ENCODE measurements at places on chromosomes 11 and 22.
A peak's percentile ranks its signal among the peaks of the same experiment; 100 is the strongest.

DNA sequence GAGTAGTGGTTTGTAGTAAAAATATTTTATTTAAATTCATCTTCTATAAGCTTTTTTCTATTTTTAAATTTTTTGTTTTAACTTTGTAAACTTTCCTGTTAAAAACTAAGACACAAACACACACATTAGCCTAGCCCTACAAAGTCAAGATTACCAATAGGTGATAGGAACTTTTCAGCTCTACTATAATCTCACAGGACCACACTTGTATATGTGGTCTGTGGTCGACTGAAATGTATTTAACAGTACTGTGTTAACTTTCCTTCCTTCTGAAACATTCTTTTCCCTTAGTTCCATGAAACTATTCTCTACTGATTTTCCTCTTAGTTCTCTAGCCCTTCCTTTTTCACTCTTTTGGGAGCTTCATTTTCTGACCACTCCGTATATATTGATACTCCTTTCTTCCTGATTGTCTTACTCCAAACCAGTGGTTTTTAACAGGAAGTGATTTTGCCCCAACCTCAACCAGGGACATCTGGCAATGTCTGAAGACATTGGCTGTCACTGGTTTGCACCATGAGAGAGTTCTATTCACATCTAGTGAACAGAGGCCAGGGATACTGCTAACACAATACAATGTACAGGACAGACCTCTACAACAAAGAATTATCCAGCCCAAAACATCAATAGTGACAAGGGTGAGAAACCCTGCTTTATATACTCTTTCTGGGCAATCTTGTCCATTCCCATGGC is 8.8 kb downstream of the ZW10 start:
- DNase-seq = no peak

GRCh38 chr11:129209891-129210830 is 18.0 kb upstream of the ARHGAP32 start:
- no peak for DNase-seq

- no peak for DNase-seq
Measured at GRCh38 chr22:29628996-29629902, 25.8 kb downstream of the NF2 start.

DNA sequence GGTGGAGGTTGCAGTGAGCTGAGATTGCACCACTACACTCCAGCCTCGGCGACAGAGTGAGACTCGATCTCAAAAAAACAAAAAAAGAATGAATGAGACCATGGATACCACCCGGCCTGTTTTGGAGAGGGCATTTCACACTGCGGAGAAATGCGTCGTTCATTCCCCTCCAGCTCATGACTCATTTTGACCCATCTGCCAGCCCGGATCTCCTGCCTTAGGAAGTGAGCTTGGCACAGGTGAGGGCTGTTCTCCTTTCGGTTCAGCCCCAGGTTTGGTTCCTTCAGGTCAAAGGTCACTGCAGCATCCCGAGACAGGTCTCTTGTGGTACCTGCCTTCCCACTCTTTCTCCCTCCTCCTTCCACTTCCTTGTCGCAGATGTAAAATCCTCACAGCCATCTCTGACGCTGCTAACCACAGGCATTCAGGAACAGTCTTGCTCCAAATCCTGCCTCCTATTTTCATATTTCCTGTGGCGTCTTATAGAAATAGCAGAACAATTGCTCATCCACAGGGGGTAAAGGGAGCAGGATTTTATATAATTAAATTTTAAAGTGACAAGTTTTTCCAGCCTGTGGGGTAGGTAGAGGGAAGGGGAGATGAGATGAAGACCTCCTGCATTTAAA is 517.9 kb downstream of the NTM start:
- DNase-seq = no peak

DNA sequence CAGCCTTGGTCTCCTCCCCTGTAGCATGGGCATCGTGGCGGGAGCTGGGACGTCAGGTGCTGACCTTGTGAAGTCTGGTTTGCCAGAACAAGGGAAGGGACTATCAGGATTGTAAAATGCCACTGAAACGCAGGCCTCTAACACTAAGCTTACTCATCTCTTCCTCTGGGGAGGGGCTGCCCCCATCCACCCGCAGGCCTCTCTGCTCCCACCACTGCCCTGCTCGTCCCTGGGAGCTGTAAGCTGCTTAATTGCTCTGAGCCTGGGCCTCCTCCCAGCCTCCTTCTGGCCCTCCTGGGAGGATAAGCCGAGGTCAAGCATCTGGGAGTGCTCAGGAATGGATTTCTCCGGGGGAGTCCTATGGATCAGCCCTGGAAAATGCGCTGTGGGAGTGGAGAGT is 8.4 kb downstream of the SHISAL1 start:
- no peak for DNase-seq

DNA sequence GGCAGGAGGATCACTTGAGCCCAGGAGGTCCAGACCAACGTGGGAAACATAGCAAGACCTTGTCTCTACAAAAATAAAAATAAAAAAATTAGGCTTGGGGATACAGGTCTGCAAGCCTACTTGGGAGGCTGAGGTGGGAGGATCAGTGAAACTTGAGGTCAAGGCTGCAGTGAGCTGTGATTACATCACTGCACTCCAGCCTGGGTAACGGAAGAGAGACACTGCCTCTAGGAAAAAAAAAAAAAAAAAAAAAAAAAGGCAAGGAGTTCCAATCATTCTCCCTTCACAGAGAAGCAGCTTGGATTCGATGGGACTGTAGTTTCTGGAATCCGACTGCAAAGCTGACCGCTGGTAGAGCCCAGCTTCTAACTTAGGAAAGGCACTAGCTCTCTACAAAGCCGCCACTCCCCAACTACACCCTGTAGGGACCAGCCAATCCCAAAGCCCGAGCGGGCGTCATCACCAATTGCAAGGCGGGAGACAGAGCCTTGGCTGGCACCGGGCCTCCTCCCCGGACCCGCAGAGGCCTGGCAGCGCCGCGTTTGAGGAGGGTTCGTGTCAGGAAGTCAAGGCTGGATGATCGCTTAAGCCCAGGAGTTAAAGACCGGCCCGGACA is 716 bp upstream of the DDB2 start:
- peak; percentile 78 for DNase-seq

- no peak for DNase-seq
Measured at GRCh38 chr11:76760236-76760635, 22.9 kb upstream of the TSKU start.

DNA sequence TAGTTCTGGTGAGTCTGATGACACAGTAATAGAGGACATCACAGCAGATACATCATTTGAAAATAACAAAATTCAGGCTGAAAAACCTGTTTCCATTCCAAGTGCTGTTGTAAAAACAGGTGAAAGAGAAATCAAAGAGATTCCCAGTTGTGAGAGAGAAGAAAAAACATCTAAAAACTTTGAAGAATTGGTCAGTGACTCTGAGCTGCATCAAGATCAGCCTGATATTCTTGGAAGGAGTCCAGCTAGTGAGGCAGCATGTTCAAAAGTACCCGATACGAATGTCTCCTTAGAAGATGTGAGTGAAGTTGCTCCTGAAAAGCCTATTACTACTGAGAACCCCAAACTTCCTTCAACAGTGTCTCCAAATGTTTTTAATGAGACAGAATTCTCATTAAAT is 38.7 kb downstream of the RTN3 start:
- DNase-seq = no peak

- DNase-seq = peak; percentile 70
Measured at GRCh38 chr11:64566042-64566914, 24.7 kb upstream of the SLC22A12 start.

GRCh38 chr22:46815896-46816731 is 53.7 kb downstream of the TBC1D22A start:
- DNase-seq = no peak

DNA sequence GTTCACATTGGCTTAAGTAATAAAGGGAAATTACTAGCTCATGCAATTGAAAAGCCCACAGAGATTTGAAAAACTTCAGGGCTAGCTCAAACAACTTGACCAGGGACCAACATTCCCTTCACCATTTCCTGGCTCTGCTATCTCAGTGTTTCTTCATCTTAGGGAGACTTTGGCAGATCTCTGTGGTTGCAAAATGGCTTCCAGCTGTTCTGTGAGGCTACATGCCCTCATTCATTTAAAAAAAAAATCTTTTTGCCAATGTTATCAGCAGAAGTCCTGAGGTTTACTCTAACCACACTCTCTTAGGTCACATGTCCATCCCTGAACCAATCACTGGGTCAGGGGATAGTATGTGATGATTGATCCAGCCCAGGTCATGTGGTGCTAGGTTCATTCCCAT is 13.9 kb upstream of the RASSF10 start:
- peak; percentile 51 for DNase-seq

GRCh38 chr22:37669586-37669985 is 5.8 kb upstream of the LGALS1 start:
- DNase-seq = no peak

DNA sequence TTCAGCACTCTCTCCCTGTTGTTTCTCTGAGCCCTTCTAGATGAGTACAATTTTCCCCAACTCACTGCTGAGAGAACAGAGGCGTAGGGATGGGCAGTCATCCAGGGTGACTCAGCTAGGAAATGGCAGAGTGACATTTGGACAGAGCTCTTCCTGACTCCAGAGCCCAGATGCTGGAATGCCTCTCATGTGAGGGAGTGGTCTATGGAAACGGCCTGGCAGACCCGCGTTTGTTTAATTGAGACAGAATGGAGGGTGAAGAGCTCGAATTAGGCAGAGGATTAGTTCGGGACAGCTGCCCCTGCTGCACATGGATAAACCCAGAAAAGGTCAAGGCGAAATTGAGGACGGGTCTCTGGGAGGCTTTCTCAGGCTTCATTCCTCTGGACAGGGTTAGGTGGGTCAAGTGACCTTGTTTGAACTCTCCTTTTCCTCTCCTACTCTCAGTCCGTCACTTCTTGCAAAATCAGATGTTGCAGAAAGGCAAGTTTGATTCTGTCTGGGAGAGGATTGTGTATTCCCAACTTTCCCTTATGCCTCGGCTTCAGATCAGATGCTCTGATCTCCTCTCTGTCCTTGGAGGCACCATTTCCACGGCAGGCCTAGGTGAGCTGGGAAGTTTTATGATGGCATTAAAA is 7.6 kb upstream of the LMO2 start:
- DNase-seq = peak; percentile 76

DNA sequence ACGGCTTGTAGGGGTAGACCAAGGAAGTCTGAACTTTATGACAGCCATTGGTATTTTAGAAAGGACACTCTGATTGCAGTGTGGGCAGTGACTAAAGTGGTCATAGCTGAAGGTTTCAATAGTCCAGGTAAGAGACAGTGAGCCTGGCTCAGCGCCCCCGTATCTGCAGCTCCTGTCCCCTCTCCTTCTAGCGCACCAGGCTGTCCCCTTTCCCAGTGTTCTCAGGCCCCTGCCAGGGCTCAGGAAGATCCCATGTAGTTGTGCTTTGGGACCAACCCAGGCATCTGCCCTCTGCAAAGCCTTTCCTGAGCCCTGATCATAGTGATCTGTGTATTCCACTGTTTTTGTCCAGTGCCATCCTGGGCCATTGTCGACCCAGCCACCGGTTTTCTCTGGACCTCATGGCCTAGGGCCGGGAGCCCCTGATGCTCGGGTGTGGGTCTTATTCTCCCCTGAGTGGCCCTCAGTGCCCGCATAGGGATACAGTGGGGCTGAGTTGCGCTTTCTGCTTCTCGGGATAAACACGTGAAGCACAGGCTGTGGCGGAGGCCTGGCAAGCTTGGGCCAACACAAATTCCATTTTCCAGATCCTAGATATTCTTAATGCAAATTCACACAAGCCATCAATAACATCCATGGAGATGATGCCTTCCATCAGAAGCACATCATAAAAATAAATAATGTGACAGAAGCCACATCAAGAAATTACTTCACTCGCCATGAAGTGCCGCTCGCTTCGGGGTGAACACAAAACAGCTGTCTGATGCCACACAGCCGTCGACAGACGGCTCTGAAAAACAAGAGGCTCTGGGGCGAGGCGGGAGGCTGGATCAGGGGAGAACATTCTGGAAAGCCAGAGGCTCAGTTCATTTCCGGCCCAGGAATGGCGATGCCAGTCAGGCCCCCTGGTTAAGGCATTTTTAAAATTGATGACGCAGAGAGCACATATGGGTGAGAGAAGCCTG is 805.0 kb downstream of the TBC1D22A start:
- DNase-seq = peak; percentile 85

DNA sequence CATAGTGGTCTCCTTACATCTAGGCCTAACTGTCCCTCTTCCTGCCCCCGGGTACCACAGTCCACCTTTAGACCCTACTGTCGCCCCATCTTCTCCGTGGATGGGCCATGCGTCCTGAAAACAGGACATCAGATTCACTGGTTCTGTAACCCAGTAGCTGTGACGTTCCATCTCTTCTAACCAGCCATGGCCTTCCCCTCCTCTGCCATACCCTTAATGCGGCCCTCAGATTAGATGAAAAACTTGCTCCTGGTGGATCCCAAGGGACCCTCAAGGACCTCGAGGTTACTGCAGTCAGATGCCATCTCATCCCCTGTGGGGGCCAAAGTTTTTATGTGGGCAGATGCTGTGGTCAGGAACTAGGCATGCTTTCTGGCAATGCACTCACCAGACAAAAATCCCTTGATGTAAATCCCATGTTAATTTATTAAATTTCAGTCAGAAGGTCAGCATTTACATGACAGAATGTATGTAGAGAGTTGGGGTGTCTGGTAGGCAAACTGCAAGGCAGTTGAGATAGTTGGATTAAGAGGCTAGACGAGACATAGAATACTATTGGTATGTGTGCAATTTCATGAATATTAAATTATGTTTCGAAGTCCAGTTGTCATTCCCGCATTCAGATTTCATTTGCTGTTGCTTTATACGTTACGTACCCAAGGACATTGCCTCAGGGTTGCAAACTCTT is 64.3 kb downstream of the WNT11 start:
- DNase-seq = no peak

DNA sequence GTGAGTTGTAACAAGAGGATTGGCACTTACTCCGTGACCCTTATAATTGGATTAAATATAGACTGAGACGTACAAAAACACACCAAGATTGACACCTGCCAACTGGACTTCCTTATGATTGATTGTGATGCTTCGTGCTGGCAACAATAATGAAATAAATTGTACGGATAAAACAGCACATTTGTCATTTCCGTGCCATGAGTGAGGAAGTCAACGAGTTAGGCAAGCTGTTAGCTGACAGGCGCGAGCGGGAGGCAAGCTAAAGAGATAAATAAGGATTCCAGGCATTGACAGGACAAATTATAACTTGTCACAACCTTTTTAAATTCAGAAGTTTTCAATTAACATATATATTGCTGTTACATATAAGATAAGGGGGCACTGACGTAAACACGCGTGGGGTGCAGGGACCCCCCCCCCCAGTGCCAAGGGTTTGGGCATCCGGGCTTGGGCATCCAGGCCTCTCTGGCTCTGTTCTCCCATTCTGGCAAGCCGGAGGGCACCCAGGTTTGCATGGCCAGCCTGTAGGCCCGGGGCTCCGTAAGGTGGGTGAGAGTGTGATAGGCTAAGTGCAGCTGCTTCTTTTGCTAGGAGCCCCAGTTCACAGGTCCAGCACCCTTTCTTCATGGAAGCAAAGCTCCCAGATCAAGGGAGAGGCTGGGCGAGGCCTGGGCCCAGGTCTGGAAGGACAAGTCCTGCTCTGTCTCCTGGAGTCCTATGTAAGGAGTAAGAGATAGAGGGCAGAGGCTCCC is 11.2 kb upstream of the PAX6 start:
- no peak for DNase-seq

- DNase-seq = no peak
Measured at GRCh38 chr11:45961751-45962240, 39.3 kb downstream of the LARGE2 start.

Data from right lung (tissue), 10 donors.